ENCODE measurements at places on chromosomes 12 and 14.

DNA sequence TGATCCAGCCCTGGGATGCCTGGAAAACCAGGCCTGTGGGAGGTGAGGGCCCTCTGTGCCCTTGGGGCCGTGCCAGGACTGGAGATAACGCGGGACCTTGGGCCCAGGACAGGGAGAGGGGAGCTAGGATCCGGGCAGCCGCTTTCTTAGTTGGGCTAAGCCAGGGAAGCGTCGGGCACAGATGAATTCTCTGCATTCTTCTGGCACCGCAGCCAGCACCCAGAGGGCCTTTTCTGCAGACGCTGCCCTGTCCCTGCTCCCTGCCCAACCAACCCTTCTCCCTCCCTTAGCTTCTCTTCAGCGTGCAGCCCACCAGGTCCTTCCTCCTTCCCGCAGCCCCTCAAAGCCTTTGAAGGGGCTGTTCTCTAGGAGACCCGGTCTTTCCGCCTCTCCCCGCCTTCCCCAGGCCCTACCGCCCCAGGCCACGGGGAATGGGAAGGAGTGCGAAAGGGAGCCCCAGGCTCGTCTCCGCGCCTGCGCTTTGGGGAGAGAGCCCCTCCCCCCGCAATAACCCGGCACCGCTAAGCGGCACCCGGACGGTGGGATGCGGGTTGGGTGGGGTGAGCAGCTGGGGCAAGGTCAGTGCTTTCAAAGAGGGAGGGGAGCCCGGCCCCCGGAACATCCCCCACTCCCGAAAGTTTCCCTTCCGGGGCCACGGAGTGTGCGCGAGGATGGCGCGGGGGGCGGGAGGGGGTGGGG lies 663 bp downstream of the NCKAP5L start:
- no peak for DNase-seq

- DNase-seq: peak; percentile 11
Observed at GRCh38 chr14:36690311-36691040, 28.8 kb downstream of the PAX9 start.

DNA sequence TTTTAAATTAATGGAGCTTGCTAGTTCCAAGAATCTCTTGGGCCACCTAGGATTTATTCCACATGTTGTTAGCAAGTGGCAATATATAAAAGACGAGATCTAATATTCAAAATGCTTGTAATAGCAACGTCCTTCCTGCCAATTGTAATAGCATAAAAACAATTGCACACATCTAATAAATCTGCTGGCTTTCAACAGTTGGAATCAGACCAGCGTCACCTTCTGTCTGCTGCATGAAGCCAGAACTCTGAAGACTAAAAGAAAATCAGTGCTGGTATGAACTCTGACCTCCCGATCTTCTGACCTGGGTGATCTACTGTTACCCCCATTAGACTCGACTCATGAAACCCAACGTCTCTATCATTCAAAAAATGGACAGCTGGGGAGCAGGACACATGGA lies 100.6 kb downstream of the DIO2 start:
- DNase-seq: no peak

- no peak for DNase-seq
Observed at GRCh38 chr12:5692850-5693249, 252.2 kb downstream of the ANO2 start.

GRCh38 chr12:48180857-48181495 lies 2.5 kb upstream of the CCDC184 start:
- DNase-seq: no peak

GRCh38 chr14:63164108-63164683 lies 40.0 kb upstream of the RHOJ start:
- no peak for DNase-seq

- DNase-seq: no peak
Observed at GRCh38 chr12:108611884-108612415, 14.1 kb upstream of the TMEM119 start.

- no peak for DNase-seq
Observed at GRCh38 chr12:29283969-29284700, 96.8 kb downstream of the ERGIC2 start.

- no peak for DNase-seq
Observed at GRCh38 chr12:127455347-127456265, 811.4 kb upstream of the TMEM132C start.

DNA sequence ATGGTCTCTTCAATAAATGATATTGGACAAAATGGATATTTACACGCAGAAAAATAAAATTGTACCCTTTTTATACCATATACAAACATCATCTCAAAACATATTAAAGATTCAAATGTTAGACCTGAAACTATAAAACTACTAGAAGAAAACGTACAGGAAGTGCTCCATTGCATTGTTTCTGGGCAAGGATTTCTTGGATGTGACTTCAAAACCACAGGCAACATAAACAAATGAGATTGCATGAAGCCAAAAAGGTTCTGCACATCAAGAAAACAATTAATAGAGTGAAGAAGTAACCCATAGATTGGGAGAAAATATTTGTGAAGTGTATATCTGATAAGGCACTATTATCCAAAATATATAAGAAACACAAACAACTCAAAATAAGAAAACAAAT lies 812.4 kb downstream of the NRXN3 start:
- DNase-seq: no peak

GRCh38 chr14:84856751-84857534 lies 673.0 kb upstream of the FLRT2 start:
- no peak for DNase-seq

- DNase-seq: no peak
Observed at GRCh38 chr12:110007881-110008280, 8.7 kb downstream of the ANKRD13A start.

DNA sequence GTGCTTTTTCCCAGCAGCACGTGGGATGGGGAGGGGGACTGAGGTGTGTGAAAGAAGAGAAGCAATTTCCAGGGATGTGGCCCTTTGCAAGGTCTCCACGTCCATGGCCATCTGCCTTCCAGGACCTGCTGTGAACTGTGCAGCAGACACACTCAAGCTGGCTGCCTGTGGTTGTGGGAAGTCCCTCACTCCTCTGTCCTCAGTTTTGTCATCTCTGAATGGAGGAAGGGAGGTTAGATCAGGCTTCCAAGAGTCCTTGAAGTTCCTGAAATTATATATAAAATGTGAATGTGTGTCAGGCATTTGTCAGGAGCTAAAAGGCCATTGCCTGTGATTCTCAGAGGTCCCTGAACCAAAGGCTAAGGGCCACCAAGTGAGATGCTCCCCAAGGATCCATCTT lies 328.2 kb downstream of the CACNA1C start:
- no peak for DNase-seq

DNA sequence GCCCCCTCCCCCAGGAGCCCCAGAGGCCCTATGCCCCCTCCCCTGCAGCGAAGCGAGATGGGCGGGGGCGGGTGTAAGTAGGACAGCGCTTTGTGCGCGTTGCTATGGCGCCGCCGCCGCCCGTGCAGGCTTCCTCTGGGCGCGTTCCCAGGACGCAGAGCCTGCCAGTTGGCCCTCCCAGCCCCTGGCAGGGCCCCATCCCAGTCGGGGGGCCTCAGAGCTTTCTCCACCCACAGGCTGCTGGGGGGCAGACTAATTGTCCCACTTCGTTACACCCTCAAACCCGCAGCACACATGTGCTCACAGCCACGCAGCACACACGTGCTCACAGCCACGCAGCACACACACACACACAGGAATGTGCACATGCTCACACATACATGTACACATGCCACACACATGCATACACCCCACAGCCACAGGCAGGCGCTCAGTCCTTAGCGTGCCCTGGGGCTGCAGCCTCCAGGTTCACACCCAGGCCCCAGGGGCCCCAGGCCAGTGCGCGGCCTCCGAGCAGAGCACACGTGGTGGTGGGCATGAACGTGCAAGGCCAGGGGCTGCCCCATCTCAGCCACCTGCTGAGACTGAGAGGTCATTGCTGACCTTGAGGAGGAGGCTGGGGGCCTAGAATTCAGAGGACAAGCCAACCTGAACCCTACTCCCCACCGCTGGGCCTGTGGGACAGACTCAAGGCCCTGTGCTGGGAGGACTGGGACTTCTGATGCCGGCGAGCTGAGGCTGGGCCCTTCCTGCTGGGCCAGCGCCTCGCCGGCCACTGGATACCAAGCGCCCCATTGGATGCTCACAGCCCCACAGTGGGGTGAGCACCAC lies 15.6 kb downstream of the TRMT61A start:
- no peak for DNase-seq

GRCh38 chr12:50099302-50100008 lies 4.4 kb upstream of the GPD1 start:
- DNase-seq: no peak

DNA sequence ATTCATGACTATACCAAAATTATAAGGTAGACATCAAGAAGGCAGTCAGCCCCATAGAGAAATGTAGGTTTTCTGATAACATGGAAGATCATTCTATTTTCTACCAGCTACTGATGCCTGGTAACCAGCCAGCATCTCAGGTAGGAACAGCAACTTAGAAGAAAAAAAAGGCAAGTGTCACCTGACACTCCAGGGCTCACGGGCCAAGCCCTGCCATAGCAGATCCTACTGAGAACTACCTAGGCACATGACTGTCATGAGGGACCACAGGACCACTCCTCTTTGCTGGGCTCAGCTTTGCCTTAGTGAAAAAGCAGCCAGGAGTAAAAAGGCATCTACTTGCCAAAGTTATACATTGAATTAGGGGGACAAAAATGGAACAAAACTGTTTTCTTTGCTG lies 33.4 kb downstream of the CORO1C start:
- DNase-seq: no peak

GRCh38 chr12:111445726-111446581 lies 40.2 kb downstream of the SH2B3 start:
- no peak for DNase-seq

DNA sequence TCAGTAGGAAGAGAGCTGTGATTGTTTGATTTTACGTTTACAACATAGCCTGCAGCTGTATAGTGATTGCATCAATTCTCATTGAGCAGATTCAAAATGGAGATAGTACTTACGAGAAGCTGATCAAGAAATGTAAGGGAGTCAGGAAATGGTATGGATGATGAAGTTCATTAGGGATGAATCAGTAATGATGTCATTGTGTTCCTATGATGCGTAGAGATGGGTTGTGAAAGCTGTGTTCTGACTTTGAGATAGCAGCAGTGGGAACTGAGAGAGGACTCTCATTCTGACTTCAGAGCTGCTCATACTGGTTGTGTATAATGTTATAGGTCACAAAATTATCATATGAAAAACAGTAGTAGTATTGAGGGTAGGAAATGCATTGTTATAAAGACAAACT lies 44.0 kb downstream of the TTLL5 start:
- no peak for DNase-seq

DNA sequence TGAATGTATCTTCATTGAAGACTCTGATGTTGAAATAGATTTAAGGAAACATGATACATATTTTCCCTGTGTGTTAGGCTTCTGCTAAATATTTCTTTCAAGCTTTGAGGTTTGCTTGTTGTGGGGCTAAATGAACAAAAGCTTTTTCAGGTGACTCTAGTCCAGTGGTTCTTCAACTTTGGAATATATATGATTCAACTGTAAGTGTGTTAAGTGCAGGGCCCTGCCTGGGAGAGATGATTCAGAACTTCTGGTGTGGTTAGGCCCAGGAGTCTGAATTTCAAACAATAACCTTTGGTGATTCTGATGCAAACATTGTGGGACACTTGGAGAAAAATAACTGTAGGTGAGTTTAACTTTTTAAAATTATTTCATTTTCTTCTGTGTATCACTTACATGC lies 93.0 kb downstream of the TRHDE start:
- DNase-seq: no peak

- DNase-seq: no peak
Observed at GRCh38 chr14:88515499-88516221, 39.1 kb downstream of the PTPN21 start.

GRCh38 chr12:26226629-26227360 lies 31.4 kb downstream of the SSPN start:
- no peak for DNase-seq

GRCh38 chr14:101454229-101454628 lies 107.1 kb upstream of the DIO3 start:
- no peak for DNase-seq

- no peak for DNase-seq
Observed at GRCh38 chr12:2051700-2052621, 826 bp upstream of the CACNA1C start.

GRCh38 chr14:65225299-65226159 lies 123.2 kb upstream of the MAX start:
- no peak for DNase-seq

DNA sequence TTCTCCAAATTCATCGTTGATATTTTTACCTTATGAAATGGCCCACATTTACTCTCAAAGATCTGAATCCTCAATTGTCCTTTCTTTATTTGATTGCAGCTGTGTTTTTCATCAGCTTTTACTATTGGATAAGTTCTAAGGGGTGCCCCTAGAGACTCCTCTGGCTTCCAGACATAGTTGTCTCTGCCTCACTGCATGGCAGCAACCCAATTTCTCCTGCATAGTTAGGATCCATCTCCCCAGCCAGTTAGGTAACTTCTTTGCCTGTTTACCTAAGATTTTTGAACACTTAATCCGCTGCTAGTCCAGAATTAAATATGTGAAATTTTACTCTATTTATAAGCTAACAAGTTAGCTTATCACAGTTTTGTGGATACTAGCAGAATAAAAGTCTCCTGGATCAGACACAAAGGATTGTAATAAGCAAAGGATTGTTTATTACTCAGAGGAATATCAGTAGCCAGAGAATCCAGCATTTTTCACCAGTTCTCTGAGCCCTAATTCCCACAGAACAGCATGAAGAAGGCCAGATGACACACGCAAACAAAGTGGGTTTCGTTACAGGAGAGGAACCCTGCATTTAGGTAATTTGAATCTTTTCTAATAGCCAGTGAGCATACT lies 101.1 kb downstream of the BBS10 start:
- no peak for DNase-seq

DNA sequence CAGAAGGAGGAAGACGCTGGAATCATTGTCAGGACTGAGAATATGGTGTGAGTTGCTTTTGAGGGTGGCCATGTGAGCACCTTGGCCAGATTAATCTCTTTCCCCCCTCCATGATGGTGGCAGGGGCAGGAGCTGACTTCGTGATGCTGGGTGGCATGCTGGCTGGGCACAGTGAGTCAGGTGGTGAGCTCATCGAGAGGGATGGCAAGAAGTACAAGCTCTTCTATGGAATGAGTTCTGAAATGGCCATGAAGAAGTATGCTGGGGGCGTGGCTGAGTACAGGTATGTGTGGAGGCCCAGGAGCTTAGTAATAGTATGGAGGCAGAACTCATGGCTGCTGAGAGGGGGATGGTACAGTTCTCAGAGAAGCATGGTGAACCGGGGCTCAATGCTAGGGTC lies 4.3 kb downstream of the TINF2 start:
- no peak for DNase-seq

GRCh38 chr12:7917392-7918267 lies 18.4 kb downstream of the SLC2A3 start:
- DNase-seq: no peak

DNA sequence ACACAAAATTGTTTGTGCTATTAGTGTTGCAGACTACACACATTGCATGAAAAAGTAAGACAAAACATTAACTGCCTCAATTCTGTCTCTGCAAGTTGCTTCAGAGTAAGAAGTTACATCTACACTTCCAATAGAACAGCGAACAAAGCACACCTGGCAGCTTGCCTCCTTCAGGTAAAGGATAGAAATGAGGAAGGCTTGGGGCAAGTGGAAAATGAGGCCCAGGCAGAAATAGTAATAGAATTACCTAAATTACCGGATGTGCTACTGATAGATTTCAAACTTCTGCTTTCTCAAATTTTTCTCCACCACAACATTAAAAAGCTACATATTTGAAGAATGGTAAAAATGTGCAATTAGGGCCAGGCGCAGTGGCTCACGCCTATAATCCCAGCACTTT lies 37.7 kb downstream of the CCDC175 start:
- DNase-seq: no peak
